Activated CD4-positive, alpha-beta memory T cell treated with anti-CD3 and anti-CD28 coated beads for 36 hours (primary cell): ENCODE measurements at places on chromosomes 2 and 18. TPM values are rescaled to one million over a fixed set of nuclear protein-coding genes. Genes with fewer than 3 reads are reported as not detected.

NOL4 gene
- total RNA-seq: not detected

AQP12A gene
- not detected for total RNA-seq

KIAA2012 gene
- not detected for total RNA-seq

CCDC102B gene
- 2.4 TPM for total RNA-seq

ERICH2 gene
- not detected for total RNA-seq

HAAO gene
- 0.17 TPM for total RNA-seq

LGALSL gene
- 1.5 TPM for total RNA-seq

TBR1 gene
- not detected for total RNA-seq

AGXT gene
- not detected for total RNA-seq

REG3A gene
- total RNA-seq: not detected

GKN2 gene
- not detected for total RNA-seq

UGT1A7 gene
- total RNA-seq: not detected

FNDC4 gene
- total RNA-seq: 0.22 TPM

RUFY4 gene
- 0.93 TPM for total RNA-seq

SCYGR4 gene
- total RNA-seq: not detected

IL36G gene
- total RNA-seq: not detected

SERPINB2 gene
- not detected for total RNA-seq
